Central memory CD4-positive, alpha-beta T cell (primary cell): ENCODE measurements at places on chromosomes 11 and 22.

DNA sequence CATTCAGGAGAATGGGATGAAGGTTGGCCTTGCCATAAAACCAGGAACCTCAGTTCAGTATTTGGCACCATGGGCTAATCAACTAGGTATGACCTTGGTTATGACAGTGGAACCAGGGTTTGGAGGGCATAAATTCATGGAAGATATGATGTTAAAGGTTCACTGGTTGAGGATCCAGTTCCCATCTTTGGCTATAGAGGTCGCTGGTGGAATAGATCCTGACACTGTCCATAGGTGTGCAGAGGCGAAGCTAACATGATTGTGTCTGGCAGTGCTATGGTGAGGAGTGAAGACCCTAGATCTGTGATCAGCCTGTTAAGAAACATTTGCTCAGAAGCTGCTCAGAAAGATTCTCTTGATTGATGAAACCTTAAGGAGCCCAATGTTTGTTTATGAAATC, 5.7 kb downstream of the NF2 start:
- DNase-seq: no peak

DNA sequence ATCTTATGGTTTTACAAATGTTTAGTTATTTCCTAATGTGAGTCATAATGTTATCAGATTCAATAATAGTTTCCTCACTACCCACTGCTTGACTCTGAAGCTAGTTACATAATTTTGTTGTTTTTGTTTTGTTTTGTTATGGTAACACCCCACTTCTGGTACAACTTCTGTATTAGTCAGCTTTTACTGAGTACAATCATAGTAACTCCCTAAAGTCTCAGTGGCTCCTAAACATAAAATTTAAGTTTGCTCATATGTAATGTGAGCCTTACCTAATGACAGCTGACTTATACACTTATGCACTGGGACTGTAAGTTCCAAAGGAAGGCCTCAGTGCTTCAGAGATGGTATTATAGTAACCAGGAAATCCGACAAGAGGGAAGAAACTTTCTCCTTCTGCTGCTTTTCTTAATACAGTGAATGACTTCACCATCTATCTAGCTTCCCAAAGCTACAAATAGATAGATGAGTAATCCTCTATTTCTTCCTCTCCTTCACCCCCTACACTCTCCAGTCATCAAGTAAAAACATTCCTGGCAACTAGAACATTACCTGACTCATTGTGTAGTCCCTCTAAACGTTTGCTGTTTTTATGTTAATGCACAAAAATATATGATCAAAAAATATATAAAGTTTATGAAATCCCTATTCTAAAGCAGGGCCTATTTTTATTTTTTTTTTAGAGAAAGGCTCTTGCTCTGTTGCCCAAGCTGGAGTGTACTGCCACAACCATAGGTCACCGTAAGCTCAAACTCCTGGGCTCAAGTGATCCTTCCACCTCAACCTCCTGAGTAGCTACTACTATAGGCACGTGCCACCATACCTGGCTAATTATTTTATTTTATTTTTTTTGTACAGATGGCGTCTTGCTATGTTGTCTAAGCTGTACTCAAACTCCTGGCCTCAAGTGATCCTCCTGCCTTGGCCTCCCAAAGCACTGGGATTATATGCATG, 563.0 kb downstream of the SOX6 start:
- DNase-seq: no peak

DNA sequence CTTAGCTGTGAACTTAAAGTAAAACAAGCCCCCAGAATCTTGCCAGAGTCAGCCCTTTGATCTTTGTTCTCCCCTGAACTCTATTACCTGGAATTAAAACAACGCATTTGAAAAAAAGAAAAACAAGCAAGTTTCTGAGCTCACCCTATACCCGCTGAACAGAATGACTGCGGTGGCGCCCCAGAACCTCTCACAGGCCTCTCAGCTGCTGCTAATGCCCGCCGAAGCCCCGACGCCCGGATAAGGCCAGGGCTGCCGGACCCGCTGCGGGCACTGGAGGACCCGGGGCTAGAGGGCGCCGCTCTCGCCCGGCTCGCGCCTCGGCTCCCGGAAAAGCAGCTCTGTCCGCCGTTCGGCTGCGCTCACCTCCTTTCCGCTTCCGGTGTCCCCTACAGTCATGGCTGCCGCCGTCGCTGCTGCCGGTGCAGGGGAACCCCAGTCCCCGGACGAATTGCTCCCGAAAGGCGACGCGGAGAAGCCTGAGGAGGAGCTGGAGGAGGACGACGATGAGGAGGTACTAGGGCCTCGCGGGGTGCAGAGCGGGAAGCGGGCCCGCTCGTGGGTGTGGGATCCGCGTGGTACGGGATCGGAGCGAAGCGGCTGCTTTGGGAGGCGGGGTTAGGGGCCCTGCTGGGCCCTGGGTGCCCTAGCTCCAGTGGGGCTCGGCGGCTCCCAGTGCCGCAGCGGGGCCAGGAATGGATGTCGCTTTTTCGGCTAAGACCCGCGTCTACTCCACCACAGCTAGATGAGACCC, at the start of gene TOMM22:
TOMM22 (plus strand) TSS at position 376 of the 754 bp plus-strand sequence; CDS start at position 398, 22 bp downstream.
- DNase-seq: peak; percentile 81

DNA sequence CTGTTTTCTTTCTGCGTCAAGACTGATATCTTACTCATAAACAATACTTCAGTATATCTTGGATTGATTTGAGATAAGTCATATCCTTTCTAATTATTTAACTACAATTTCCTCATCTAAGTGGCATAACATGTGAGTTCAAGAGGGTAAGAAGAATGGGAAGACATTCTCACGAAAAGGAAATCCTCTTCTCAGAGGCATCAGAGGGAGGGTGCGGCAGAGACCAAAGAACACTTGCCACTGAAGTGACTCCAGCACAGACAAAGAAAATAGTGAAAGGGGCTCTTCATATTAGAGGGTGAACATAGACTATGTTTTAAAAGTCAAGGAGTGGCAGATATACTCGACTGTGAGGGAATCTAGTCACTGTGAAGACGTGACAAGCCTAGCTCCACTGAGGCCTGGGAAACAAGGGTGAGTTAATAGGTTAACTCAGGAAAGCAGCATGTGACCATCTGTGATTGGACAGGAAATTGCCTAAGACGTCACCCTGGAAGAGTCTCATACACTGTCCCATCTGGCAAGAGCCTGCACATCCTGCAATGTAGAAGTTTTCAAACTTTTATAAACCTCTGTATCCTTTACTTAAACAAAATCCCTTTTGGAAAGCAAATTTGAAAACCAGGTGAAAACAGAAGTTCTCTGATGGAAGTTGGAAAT, 1.9 kb upstream of the MMP1 start:
- DNase-seq: no peak

- DNase-seq: no peak
Measured at GRCh38 chr11:71293961-71294782, 41.8 kb upstream of the SHANK2 start.

- no peak for DNase-seq
Measured at GRCh38 chr11:111870522-111870885, 877 bp downstream of the ALG9 start.

DNA sequence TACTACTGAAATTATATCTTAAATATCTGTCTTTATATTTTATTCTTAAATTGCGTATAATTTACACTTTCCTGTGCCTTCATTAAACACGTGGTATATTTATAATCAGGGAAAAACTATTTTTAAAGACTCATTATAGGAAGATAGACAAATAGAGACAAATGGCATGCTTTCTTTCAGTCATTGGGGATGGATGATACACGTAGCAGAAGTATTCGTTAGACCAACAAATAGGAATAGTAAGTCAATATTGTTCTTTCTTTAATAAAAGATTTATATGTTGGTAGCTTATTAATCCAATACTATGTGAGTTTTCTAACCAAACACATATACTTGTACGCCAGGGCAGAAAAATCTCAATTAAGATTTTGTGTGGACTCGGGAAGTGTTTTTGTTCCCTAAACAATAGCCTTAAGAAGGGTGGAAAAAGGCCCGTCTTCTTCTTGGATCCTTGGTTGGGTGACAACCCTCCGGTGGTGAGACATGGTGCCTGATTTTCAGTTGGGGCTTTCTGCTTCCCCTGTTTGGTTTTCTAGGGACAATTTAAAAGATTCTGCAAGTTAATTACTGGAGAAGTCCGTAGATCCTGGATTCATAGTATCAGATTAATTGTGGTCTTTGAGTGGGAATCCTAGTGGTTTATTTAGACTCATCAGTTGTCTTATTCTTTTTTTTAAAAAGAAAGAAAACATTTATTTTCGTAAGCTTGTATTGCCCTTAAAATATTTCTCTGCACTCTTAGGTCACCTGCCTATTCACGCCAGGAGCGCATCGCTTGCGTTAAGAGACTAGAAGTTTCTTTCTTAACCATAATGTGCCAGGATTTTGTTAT, 83.5 kb upstream of the WNT7B start:
- no peak for DNase-seq

DNA sequence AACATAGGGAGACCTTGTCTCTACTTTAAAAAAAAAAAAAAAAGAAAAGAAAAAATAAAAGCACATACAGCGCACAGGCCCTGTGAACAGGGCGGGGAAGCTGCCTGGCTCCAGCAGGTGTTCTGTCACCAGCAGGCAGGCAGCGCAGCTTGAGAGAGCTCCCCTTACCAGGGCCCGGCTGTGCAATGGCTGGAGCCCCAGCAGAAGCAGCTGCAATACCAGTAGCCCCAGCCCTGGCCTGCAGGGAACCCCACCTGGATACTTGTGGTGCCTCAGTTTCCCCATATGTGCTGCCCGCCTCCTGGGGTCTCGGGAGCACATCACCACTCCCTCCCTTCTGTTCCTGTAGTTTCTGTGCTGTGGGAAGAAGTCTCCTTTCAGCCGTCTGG, 12.3 kb downstream of the TSPAN32 start:
- no peak for DNase-seq
